Erythroblast (primary cell): ENCODE measurements at places on chromosomes 5 and 9.

- no peak for DNase-seq
These were observed 156.8 kb downstream of the PAX5 start for GRCh38 chr9:36877239-36877638.

- no peak for DNase-seq
These were observed 277.5 kb downstream of the MARCHF11 start for GRCh38 chr5:15902066-15902465.

- DNase-seq: no peak
These were observed at the start of gene PCDHB2 for GRCh38 chr5:141094481-141095262. PCDHB2 (plus strand) TSS chr5:141094615; CDS start chr5:141094791, 176 bp downstream.

GRCh38 chr5:3230254-3230653, 365.4 kb upstream of the IRX1 start:
- no peak for DNase-seq

- no peak for DNase-seq
These were observed 44.1 kb downstream of the ZCCHC9 start for GRCh38 chr5:81345411-81346003.

GRCh38 chr5:149442563-149443182, 63.6 kb upstream of the IL17B start:
- peak; percentile 81 for DNase-seq

- DNase-seq: no peak
These were observed 31.3 kb upstream of the TAS2R1 start for GRCh38 chr5:9661316-9662015.

DNA sequence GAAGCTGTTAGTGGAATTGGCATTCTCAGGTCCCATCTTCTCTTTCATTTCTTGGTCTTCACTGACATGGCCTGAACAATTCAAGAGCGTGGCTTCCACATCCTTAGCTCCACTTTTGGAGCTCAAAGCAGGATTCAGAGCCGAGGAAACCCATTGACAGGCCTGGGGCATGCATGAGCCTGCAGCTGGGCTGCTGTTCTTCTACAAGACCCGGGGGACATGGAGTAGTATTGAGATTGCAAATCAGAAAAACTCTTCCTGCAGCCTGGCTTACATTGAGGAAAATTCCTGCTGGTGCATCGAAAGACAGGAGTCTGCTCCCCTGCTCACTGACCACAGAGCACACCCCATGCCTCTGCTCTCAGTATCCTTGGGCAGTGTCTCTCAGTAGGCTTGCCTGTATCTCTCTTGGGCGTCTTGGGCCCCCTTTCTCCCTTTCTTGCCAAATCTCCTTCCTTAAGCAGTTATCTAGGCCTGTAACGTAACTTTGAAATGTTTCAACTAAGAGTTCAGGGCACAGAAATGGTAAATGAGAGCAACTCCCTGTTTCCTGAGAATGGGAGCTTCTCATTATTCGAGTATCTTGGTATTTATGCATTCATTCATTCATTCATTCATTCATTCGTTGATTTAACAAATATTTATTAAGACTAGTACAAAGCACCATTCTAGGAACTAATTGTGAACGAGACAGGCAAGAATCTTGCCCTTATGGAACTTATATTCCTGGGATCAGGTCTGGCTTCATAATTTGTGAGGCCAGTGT, 603.6 kb upstream of the CLINT1 start:
- DNase-seq: no peak
